ENCODE measurements at places on chromosomes 5 and 9.

DNA sequence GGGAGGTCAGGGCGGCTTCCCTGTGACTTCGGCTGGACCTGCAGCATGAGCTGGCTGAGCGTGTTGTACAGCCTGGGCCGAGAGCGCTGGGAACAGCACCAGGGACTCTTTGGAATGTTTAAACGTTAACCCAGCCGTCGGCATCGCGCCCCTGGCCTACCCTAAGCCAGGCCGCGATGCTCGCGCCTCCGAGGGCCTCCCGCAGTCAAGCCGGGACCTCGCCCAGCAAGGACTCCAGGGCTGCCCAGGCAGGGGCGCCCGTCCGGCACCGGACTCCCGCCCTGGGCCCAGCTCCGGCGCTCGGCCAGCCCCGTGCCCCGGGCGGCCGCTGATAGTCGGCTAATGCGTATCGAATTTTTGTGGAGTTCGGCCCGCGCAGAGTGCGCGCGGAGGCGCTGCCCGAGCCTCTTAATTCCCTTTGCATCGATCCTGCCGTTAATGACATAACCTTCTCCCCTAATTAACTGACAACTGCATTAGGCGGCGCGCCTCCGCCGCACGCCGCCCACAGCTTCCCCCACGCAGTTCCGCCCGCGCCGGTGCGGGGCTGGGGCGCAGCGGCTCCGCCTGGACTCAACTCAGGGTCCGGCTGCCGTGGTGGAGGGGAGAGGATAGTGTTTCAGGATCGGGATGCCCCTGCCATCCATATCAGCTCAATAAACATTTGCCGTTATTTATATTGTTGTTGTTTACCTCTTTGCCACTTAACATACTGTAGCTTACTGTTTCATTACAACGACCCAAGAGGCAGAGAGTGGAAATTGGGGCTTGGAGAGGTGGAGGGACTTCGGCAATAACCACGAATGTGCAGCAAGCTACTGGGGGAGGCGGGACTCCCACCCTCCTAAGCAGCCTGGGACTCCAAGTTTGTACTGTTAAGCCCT lies 28.8 kb upstream of the CDC23 start:
- DNase-seq, result peak; percentile 18

DNA sequence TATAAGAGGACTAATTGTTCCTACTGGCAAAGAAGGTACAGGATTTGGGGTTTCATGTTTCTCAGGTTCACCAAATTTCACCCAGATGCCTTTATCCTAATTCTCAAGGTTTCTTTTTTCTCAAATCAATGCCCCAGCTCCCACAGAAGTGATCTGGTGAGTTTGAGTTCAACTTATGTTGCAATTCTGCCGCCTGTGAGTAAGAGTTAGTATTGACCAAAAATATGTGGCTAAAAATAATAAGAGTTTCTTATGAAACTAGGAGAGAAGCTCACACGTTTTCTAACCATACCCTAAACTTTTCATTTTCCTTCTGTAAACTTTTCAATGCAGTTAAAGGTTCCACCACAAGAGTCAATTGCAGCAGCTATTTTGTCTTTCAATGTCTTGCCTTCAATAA lies 15.1 kb downstream of the SLCO6A1 start:
- no peak for DNase-seq

DNA sequence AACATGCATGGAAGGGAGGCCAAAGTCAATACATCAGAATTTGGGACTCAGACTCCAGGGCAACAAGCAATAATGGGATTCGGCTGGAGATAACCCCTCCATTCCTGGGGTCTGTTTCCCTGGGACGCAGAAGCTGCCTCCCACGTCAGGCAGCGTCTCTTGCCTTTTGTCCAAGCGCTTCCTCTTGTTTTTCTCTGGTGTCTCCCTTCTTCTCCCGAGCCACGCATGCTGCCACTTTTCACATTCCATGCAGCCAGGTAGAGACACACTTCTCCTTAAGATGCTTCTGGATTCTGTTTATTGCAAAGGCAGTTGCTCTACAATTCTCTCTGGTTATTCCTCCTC lies 267.3 kb downstream of the AOPEP start:
- DNase-seq, result no peak

GRCh38 chr9:33297432-33297831 lies 7.1 kb downstream of the NFX1 start:
- no peak for DNase-seq

GRCh38 chr9:130660326-130660682 lies 4.1 kb upstream of the PRDM12 start:
- no peak for DNase-seq

DNA sequence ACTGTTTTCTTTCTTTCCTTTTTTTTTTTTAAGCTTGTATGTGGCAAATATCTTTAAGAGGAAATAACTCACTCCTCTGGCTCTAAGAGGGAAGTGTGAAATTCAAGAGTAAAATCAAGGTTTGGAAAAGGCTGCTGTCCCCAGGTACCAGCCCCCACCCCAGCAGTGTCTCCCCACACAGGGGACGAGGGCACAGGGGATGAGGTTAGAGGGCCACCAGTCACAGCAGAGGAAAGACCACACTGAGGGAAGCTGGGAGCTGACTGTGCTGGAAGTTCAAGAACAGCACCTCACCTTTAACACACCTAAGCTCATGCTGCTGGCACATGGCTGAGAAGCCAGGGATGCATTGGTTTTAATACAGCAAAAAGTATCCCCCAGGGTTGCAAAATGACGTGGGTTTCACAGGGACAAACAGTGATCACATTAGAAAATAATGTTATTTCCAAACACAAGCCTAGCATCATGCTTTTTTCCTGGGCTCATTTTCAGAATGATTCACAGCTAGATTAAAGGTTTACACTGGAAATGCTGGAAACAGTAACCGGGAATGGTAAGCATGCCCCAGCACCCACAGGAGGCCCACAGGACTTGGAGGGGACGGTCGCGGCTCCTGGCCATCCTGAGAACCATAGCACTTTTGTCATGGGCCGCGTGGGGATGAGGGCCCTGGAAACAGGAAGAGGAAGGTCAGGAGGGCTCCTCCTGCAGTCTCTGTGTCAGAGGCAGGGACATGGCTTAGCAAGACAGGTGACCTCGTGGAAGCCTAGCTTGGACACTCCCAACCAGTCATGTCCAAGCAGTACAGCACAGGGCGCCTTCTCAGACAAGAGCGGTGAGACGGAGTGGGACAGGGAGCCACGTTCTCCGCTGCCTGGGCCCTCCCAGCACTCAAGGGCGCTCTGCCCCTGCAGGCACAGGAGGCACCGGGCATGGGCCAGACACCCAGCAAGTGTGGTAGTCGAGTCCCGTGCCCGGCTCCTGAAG lies 6.9 kb downstream of the LPCAT1 start:
- peak; percentile 17 for DNase-seq

DNA sequence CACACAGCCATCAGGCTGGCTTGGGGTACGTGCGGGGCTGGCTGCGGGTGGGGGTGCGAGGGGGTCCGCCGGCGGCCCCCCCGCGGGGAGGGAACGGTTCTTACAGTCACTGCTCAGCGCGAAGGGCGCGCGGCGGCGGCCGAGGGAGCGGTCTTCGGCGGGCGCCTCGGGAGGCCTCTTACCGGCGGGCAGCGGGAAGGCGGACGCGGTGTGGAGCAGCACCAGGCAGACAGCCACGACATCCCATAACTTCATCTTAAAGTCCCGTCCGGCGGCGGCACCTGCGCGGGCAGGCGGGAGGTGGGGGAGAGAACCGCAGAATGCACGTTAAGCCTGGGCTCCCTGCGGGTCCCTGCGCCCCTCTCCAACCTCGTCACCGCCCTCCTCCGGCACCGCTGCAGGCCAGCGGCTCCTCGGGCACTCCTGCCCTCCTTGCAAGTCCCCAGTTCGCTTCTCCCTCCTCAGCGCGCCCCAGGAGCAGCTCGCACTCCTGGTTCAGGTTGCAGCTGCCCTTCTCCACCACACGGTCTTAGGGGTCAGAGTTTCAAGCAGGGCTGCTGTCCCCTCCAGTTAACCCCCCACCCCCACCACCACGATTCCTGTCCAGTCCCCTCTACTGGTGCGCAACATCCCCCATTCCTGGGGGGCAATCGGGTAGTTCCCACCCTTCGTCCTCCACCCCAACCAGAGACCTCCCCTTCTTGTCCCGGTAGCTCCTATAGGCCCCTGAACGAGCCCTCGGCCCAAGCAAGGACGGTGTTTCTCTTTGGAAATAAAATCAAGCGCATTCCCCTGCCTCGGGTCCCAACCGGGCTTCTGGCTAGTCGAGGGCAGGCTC lies 5.1 kb downstream of the GDNF start:
- DNase-seq, result no peak

DNA sequence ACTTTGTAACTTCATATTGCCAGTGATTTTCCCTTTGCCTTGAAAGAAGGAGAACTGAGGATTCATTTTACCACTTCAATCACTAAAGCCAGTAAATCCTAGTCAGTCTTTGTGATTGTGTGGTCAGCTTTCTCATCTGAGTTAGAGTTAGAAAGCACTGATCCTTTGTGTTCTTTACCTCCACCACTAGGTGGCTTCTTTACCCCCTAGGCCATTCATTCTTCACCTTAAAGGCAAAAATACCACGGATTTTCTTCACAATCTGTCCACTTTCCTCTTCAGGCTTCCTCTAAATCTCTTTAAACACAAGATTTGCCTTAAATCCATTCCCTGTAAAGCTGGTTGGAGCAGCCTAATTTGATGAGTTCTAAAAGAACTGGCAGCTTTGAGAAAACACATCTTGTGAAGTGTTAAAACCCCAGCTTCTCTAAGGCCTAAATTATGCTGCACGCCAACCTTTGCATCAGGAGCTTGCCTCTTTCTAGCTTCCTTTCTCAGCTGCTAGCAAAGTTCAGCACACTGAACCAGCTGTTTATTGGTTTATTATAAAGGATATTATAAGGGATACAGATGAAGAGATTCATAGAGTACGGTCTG lies 20.4 kb downstream of the BDP1 start:
- DNase-seq, result peak; percentile 18

DNA sequence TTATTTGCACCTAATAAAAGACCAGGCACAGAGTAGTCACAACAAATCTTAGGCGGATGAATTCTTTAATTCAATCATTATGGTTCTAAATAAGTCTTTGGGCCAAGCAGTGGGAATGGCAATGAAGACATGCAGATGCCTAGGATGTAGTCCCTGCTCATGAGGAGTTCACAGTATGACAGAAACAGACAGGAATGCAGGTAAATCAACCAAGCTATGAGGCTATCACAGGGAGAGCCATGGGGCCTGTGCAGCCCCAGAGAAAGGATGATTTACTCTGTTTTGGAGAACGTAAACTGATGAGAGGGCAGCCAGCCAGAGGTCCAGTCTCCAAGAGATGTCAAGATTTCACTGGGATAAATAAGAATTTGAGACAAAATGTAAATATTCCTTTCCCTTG lies 129.4 kb downstream of the TRIM32 start:
- DNase-seq, result no peak

Data from CD8-positive, alpha-beta T cell (primary cell).